Activated CD4-positive, alpha-beta memory T cell treated with anti-CD3 and anti-CD28 coated beads for 36 hours (primary cell): ENCODE measurements at places on chromosomes 7 and 10. TPM values are rescaled to one million over a fixed set of nuclear protein-coding genes. Genes with fewer than 3 reads are reported as not detected.

GRCh38 chr7:31249671-31250070 lies 90.9 kb downstream of the NEUROD6 start:
- no peaks in the 10 kb centered on the region for H3K4me1 ChIP-seq
- H3K4me3 ChIP-seq, result no peak overlapping the region
- H3K27me3 ChIP-seq, result no peaks in the 10 kb centered on the region

DNA sequence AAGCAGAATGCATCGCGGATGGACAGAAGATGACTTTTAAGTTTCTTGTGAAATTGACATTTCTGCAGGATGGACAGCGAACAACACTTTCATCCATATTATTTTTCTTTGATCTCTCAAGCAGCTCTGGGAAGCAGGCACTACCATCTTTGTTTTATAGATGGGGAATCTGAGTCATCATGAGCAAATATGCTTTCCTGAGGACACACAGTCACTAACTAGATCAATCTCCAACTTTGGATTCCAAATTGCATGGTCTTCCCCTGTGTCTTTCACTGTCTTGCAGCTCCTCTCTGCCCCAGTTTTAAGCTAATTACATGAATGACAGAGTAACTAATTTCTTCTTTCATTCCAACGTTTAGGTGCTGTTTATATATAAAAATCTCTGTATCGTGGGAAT lies 201.5 kb downstream of the ADAM12 start:
- H3K4me1 ChIP-seq, result no peaks in the 10 kb centered on the region
- H3K36me3 ChIP-seq, result no peaks in the 10 kb centered on the region
- no peak for DNase-seq
- no peaks in the 10 kb centered on the region for H3K27me3 ChIP-seq
- no peak overlapping the region for H3K4me3 ChIP-seq
- H3K27ac ChIP-seq, result no peak overlapping the region

The CYP3A4 gene
- total RNA-seq, result not detected

The KLF14 gene
- not detected for total RNA-seq

The LRRC18 gene
- not detected for total RNA-seq

GRCh38 chr7:137130751-137131158 lies 212.8 kb downstream of the PTN start:
- H3K4me1 ChIP-seq, result no peaks in the 10 kb centered on the region
- H3K27me3 ChIP-seq, result no peaks in the 10 kb centered on the region
- H3K4me3 ChIP-seq, result no peak overlapping the region
- no peak for DNase-seq

DNA sequence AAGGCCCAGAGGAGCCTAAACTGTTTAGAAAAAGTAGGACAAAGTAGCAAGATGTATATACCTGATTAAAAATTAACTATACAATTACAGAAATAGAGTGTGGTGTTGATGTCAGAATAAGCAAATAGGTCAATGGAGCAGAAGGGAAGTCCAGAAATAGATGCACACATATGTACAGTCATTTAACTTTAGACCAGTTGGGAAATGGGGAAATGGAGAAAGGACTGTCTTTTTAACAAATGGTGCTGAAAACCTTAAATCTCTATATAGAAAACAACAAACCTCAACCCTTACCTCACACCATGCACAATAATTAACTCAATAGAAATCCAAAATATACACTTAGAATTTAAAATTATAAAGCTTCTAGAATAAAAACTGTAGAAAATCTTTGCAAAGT lies 72.2 kb downstream of the CH25H start:
- H3K4me3 ChIP-seq, result no peak overlapping the region
- H3K4me1 ChIP-seq, result no peaks in the 10 kb centered on the region
- DNase-seq, result no peak
- no peaks in the 10 kb centered on the region for H3K36me3 ChIP-seq

The ANKRD22 gene
- 0.24 TPM for total RNA-seq

DNA sequence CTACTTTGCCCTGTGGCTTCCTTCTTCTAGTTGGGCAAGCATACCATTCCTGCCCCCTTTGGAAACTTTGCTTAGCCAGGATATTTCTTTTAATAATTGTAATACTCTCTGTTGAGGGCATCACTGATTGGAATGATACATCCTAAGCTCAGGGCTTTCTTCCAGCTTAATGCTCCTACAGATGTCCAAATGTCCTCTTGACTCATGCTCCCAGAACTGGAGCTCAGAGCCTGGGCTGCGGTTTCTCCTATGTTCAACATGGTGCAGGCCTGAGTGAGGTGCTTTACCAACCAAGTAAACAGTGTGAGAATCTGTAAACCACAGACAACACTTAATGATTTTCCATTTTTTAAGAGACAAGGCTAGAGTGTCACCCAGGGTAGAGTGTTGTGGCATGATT lies 108.6 kb downstream of the LRRC4 start:
- no peak overlapping the region for H3K27ac ChIP-seq
- H3K27me3 ChIP-seq, result no peaks in the 10 kb centered on the region
- no peak for DNase-seq
- H3K4me3 ChIP-seq, result no peak overlapping the region

DNA sequence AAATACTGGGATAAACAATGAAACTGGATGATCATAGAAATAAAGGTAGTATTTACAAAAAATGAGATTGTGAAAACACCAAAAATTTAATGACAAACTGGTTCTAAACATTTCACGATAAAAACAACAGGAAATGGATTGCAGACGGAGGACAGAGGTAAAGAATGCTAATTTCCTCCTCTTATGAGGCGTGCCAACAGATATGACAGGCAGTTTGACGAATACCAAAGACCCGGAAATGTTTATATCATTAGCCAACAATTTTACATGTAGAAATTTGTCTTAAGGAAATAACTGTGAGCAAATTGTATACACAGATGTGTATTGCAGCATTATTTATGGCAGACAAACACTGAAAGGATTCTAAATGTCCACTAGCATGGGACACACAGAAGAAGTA lies 162.0 kb upstream of the MGMT start:
- no peak overlapping the region for H3K27ac ChIP-seq
- H3K4me1 ChIP-seq, result no peaks in the 10 kb centered on the region
- no peaks in the 10 kb centered on the region for H3K36me3 ChIP-seq
- H3K4me3 ChIP-seq, result no peak overlapping the region
- DNase-seq, result no peak

- DNase-seq, result peak; percentile 46
- peaks cover 61% of the 10 kb centered on the region for H3K4me1 ChIP-seq
- H3K27ac ChIP-seq, result no peak overlapping the region
- no peaks in the 10 kb centered on the region for H3K27me3 ChIP-seq
These were observed 25.8 kb downstream of the TES start for GRCh38 chr7:116236020-116236630.

The SLC13A4 gene
- total RNA-seq, result not detected

The CACNA2D1 gene
- total RNA-seq, result not detected

GRCh38 chr10:62069452-62070178 lies 168.1 kb downstream of the ARID5B start:
- H3K36me3 ChIP-seq, result peaks cover 90% of the 10 kb centered on the region
- H3K4me1 ChIP-seq, result peaks cover 85% of the 10 kb centered on the region
- H3K27ac ChIP-seq, result peak overlapping the region; percentile 66
- DNase-seq, result no peak

DNA sequence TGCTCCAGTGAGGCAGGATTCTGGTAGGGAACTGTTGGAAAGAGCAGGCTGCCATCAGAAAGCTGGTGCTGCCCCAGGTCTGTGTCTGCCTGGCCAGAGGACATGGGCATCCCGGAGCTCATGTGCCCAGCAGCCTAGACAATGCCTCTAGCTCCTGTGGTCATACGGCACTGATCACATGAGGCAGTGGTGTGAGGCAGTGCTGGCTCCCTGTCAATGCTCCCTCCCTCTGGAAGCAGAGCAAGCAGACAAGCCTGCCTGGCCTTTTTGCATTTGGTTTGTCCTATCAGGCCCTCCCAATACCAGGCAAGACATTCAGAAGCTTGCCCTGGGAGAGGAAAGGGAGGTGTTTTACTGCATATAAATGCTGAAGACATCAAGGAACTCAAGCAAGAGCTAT lies 19.5 kb upstream of the MMP21 start:
- H3K36me3 ChIP-seq, result peaks cover 24% of the 10 kb centered on the region
- DNase-seq, result no peak
- no peak overlapping the region for H3K4me3 ChIP-seq
- no peaks in the 10 kb centered on the region for H3K27me3 ChIP-seq
- no peak overlapping the region for H3K27ac ChIP-seq

The FRMPD2 gene
- total RNA-seq, result not detected

GRCh38 chr10:126111516-126111915 lies 215.2 kb downstream of the FANK1 start:
- no peaks in the 10 kb centered on the region for H3K36me3 ChIP-seq
- H3K27ac ChIP-seq, result no peak overlapping the region
- H3K4me1 ChIP-seq, result no peaks in the 10 kb centered on the region
- no peak overlapping the region for H3K4me3 ChIP-seq
- peaks cover 2% of the 10 kb centered on the region for H3K27me3 ChIP-seq

DNA sequence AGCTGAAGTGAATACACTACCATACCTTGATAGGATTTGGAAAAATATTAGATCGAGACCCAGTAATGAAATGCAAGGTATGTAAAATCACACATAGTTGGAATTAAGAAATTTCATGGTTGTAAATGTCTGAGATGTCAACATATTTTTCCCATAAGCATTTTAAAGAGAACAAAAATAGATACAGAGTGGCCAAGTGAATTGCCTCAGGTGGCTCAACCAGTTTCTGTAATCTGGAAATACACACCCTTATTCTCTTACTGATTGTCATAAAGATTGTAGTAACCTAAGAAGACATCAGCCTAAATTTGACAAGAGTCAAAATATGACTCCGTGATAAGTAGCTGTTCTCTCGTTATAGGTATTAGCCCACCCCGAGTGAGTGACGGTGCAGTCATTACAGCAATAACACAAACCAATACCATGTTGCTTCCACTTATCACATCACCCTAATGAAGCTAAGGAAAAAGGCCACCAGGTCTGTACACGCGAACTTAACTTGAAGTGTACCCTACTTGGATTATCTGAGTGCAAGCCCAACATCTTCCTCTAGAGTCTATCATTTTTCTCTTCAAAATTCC lies 23.4 kb downstream of the PIK3AP1 start:
- DNase-seq, result no peak
- H3K27ac ChIP-seq, result no peak overlapping the region
- H3K27me3 ChIP-seq, result no peaks in the 10 kb centered on the region
- no peaks in the 10 kb centered on the region for H3K36me3 ChIP-seq

The GHITM gene
- total RNA-seq, result 197 TPM

- H3K27ac ChIP-seq, result no peak overlapping the region
- no peaks in the 10 kb centered on the region for H3K4me1 ChIP-seq
- H3K36me3 ChIP-seq, result no peaks in the 10 kb centered on the region
These were observed 273.2 kb downstream of the PTPRN2 start for GRCh38 chr7:158314394-158314793.

GRCh38 chr10:101330631-101331225 lies 23.2 kb upstream of the BTRC start:
- no peaks in the 10 kb centered on the region for H3K27me3 ChIP-seq
- no peak for DNase-seq
- H3K27ac ChIP-seq, result no peak overlapping the region
- H3K36me3 ChIP-seq, result no peaks in the 10 kb centered on the region
